ENCODE measurements at places on chromosomes 4 and X. TPM values are rescaled to one million over a fixed set of nuclear protein-coding genes. Genes with fewer than 3 reads are reported as not detected.

PRSS48 gene
- not detected for total RNA-seq

TKTL2 gene
- not detected for total RNA-seq

NXF3 gene
- not detected for total RNA-seq

LGI2 gene
- not detected for total RNA-seq

TMEM156 gene
- 2.0 TPM for total RNA-seq

TMEM144 gene
- 2.0 TPM for total RNA-seq

CT47B1 gene
- total RNA-seq: not detected

DAPP1 gene
- total RNA-seq: not detected

HS6ST2 gene
- not detected for total RNA-seq

PCDH10 gene
- 0.58 TPM for total RNA-seq

HEPH gene
- total RNA-seq: 2.0 TPM

OTC gene
- total RNA-seq: not detected

All from myometrial cell (primary cell).